ENCODE measurements at places on chromosomes 11 and 22. TPM values are rescaled to one million over a fixed set of nuclear protein-coding genes. Genes with fewer than 3 reads are reported as not detected.

OR4D5 gene
- not detected for total RNA-seq

SYNGR1 gene
- 41.3 TPM for total RNA-seq

TRIM49 gene
- not detected for total RNA-seq

LGR4 gene
- 43.5 TPM for total RNA-seq

OR8A1 gene
- not detected for total RNA-seq

OR8G1 gene
- total RNA-seq = not detected

YAP1 gene
- 98.6 TPM for total RNA-seq

RAC2 gene
- 5.1 TPM for total RNA-seq

LRRC10B gene
- 0.45 TPM for total RNA-seq

OR5A1 gene
- not detected for total RNA-seq

RNF214 gene
- total RNA-seq = 25.2 TPM

CSNK2A3 gene
- total RNA-seq = 1.1 TPM

CHRNA10 gene
- 0.89 TPM for total RNA-seq

P4HA3 gene
- 0.17 TPM for total RNA-seq

CLCF1 gene
- total RNA-seq = 0.89 TPM

CCDC15 gene
- total RNA-seq = 0.25 TPM

SLC22A25 gene
- not detected for total RNA-seq

CELSR1 gene
- 9.7 TPM for total RNA-seq

AGBL2 gene
- 0.25 TPM for total RNA-seq

TMEM86A gene
- total RNA-seq = 4.5 TPM

ZNF215 gene
- total RNA-seq = 0.17 TPM

SPON1 gene
- 3.4 TPM for total RNA-seq

JOSD1 gene
- 17.8 TPM for total RNA-seq

KCNQ1OT1 gene
- total RNA-seq = 0.35 TPM

MS4A15 gene
- total RNA-seq = not detected

OR51I1 gene
- not detected for total RNA-seq

ATG2A gene
- 13.0 TPM for total RNA-seq

CHRM4 gene
- total RNA-seq = not detected

RGL4 gene
- total RNA-seq = not detected

DCDC1 gene
- not detected for total RNA-seq

C11orf21 gene
- total RNA-seq = 66.5 TPM

PRDM11 gene
- 16.9 TPM for total RNA-seq

OR51E1 gene
- 1.8 TPM for total RNA-seq

DRICH1 gene
- total RNA-seq = not detected

ACTN3 gene
- total RNA-seq = not detected

C11orf86 gene
- not detected for total RNA-seq

TST gene
- 45.8 TPM for total RNA-seq

PLA2G6 gene
- total RNA-seq = 17.0 TPM

PANX3 gene
- not detected for total RNA-seq

MRGPRF gene
- 5.5 TPM for total RNA-seq

CHADL gene
- 25.4 TPM for total RNA-seq

SLC22A12 gene
- total RNA-seq = not detected

IGLL5 gene
- total RNA-seq = 0.92 TPM

MAP6 gene
- 5.4 TPM for total RNA-seq

ABTB2 gene
- total RNA-seq = 12.1 TPM

DENND6B gene
- 1.4 TPM for total RNA-seq
